ENCODE measurements at places on chromosomes 6 and 20.

DNA sequence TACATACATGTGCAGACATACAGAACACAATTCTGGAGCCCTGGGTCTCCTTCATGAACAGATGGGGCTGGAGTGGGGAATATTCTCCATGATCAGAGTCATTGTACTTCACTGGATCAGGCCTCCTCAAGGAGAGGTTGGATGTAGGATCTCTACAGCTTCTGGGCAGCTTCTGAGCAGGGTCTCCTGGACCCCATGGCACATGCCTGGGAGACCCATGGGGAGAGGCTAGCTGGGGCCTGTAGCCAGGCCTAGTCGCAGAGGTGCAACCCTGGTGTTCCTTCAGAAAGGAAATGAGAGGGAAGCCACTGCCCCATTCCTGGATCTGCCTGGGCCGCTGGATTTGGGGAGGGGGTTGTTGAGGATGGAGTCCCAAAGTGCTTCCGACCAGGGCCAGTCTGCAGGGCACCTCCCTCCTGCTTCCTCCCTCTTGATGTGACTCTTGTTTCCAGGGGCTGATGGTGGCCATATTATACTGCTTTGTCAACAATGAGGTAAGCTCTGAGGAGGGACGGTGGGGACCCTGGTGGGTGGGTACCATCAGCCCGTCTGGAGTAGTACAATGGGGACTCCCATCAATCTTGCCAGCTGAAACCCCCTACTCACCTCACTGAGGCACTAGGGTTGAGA lies 31.8 kb downstream of the GLP1R start:
- DNase-seq, result no peak

DNA sequence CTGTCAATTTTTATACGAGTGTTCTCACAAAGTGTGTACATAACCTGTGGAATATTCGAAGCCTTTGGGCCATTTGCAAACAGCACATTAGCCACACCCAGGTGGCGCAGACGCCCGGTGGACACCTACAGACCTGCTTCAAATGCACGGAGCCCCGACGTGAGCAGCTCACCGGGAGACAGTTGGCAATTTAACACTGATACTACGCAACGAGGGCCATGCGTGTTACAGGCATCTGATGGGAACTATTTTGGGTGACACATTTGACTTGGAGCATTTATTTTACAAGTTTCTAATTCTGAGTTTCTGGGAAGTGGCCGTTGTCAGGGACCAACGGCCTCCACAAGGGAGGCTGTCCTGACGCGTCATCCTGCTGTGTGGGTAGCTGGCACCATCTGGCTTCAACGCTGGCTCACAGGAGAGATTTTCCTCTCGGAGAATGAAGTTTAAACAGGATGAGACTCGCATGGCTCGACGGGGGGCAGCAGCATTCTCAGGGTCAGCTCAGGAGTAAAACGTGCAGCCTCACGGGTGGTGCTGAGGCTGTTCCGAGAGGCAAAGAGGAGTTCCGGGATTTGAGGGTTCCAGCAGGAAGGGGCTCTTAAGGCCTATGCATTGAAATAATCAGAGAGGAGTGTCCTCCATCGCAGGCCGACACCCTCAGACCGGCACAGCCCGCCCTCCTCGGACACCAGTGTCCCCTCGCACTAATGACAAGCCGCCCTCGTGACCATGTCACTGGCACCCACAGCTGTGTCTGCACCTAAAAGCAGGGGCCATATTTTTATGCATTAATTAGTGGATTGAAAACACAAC lies 207.4 kb downstream of the DLL1 start:
- no peak for DNase-seq

DNA sequence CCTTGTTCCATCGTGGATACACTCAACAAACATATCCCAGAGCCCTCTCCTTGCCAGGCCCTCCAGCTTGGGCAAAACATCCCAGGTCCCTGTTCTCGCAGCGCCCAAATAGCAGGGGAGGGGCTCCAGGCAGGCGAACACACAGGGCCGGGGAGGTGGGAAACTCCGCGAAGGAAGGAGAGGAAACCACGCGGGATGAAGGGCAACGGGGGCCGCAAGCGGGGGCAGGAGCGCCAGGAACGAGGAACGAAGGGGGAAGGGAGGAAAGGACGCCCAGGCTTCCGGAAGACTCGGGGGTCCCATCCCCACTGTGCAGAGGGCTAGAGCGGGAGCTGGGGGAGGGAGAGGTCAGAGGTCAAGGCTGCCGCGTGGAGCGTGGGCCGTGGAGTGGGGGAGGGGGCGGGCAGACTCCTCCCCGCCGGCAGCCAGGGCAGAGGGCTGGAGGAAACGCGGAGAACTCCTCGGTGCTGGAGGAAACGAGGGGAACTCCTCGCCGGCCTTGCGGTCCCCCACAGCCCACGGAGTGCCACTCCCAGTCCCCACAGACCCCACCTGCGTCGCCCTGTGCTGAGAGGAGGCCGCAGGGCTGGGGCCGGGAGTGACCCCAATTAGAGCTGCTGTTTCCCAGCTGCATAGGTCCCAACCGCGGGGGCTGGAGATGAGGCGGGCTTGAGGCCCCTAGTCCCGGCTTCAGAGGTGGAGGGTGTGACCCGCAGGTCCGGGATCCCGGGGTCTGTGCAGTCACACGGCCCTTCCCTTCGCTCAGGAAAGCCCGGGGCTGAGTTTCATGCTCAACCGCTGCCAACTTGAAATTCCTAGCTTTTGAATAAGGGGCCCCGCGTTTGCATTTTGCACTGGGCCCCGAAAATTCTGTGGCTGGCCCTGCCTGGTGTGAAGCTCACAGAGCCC lies 1.2 kb upstream of the RBM38 start:
- DNase-seq, result no peak

DNA sequence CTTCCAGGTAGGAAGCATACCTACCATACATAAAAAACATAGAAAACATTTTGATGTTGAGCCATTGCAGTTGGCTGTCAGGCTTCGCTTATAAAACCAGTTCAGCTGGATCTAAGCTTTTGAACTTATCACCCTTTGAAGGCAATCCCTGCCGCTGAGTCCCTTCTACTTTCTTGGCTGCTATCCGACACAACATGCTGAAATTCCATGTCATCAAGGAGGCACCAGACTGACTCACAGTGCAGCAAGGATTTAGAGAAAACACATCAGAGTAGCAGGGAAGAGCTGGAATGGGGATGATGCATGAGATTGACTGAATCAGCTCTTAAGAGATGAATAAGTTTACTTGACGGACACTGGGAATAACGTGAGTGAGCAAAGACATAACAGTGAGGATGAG lies 135.0 kb upstream of the MAN1A1 start:
- peak; percentile 25 for DNase-seq

- DNase-seq, result no peak
Measured at GRCh38 chr6:132733814-132734213, 20.0 kb upstream of the VNN1 start.

DNA sequence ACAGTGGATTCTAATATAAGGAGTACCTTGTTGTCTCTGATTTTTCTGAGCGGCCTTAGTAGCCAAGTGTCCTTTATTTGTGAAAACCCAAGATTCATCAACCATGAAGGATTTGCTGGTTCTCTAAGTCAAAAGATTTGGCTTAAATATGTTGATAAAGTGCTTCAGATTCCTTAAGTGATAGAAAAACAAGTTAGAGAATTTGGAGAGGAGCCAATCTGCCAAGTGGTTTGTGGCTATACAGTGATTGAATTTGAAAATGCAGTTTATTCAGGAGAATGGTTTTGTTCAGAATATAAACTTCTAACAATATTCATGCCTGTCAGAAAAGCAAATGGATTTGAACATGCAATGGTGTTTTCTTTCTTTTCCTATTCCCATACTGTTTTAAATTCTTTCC lies 54.8 kb downstream of the CAP2 start:
- no peak for DNase-seq

DNA sequence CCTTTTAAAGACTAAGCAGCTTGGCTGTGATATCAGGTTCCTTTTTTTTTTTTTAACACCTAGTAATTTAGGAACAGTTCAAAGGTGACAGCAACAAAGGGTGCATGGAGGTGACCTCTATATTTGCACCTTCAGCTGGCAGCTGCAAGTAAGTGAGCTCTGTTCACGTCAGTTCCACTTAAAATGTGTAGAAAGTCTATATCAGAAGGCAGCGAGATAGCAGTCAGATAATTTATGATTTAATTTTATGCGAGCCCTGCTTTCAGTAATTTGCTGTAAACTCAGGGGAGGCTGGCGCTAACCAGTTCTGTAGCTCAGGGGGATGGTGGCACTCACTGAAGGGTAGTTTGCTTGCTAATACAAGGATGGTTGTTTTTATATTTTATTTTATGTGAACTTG lies 602.8 kb upstream of the MMS22L start:
- DNase-seq, result no peak

GRCh38 chr6:139473731-139474130 lies 99.3 kb upstream of the CITED2 start:
- DNase-seq, result no peak

GRCh38 chr6:155483858-155484257 lies 28.2 kb upstream of the NOX3 start:
- DNase-seq, result no peak

DNA sequence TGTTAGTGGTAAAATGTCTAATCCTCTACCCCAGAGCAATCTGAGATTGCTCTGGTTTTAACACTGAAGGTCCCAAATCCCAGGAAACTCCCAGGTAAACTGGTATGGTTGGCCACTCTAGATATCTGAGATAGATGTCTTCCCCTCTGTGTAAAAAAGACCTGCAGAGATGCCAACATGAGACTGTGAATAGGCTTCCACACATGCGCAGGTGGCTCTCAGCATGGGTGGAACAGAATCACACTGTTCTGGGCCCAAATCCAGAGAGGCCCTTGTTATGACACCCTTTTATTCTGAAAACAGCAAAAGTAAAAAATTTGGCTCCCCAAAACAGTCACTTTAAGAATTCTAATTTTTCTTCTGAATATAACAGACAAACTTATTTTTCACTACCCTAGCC lies 88.7 kb upstream of the BMP5 start:
- DNase-seq, result no peak

DNA sequence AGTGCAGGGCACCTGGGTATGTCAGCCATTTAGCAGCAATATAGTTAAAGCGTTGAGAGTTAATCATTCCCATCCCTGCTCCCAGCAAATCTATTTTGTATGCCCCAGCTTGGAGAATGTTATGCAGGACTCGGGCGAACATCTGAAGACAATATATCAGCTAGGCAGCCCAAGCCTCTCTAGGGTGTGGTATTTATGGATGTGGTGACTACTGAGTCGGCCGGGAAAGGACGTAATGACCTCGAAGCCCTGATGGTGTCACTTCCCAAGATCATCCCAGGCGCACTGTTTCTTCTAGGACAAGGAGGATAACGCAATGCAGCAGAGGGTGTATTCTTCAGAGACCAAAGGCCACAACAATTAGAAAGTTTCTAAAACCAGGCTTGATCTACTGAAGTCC lies 63.6 kb upstream of the FAM184A start:
- DNase-seq, result no peak

- no peak for DNase-seq
Measured at GRCh38 chr6:125670568-125670967, 78.9 kb upstream of the HEY2 start.

- DNase-seq, result no peak
Measured at GRCh38 chr6:165245701-165246100, 63.7 kb downstream of the C6orf118 start.

DNA sequence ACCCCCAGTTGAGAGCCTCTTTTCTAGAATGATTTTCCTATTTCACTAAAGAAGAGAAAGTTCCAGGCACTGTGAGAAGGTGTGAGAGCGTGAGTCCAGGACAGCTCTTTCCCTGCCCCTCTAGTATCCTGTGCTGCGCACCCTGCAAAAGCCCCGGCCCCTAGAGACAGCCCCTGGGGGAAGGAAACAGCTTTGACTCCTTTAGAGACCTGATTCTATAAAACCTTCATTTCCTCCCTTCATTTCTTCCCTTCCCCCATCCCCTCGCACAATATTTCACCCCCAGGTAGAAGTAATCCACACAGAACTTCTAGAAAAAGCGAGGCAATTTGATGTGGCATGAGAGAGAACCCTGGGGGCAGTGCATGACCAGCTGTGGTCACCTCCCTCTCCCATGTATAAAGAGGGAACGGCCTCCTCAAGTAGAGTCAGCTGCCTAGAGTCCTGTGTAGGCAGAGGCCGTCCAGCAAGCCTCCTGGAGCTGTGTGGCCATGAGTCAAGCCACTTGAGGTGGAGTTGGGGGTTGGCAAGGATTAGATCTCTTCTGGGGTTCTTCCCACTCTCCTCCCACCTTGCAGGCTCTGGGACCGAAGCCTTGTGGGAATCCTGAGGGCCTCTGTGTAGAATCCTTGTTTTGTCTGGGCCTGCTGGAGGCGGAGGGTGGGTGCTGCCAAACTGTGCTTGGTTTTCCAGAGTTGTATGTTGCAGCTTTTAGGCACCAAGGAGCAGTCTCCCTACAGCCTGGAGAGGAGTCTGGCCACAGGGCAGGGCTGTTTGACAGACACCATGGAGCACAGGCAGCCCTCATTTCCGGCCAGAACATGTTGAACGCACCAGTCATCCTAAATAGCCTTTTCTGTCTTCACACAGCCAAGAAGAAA lies 41.7 kb downstream of the CHMP4B start:
- no peak for DNase-seq

GRCh38 chr20:62728781-62729300 lies 20.2 kb downstream of the NTSR1 start:
- no peak for DNase-seq

DNA sequence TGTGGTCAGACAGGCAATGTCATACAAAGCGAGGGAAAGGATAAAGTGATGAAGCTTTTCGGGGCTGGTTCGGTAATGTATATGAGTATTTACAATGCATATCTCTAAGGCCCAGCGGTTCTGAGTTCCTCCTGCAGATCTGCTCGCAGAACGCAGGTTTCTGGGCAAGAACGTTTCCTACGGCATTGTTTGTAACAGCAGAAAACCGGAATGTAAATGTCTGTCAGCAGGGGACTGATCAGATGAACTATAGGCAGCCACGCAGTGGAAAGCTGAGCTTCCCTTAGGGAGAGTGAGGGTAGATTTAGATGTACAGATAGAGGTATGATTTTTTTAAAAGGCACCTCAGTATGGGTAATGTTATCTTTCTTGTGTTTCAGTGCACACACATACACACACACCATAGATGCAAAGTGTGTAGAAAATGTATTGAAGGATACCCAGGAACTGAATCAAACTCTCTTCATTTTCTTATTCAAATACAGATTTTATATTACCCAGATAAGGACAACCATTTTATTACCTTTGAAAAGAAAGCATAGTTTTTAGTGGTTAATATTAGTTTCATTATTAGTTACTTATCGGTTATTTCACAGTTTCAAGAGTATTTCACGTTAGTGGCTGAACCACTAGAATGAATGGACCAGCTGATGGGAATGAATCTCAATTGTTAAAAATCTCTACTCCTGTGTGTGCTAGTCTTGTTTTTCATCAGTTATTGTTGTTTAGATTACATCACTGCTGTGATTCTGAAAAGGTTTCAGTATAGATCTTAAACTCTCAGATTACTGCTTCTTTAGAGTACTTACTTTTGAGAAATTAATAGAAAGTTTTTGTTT lies 56.2 kb downstream of the SNX9 start:
- no peak for DNase-seq

Data from T1000 (cell line).